ENCODE measurements at places on chromosomes 5 and 9.

- no peak for DNase-seq
Observed at GRCh38 chr5:73022471-73023169, 66.8 kb downstream of the FCHO2 start.

GRCh38 chr9:131284856-131285255, 4.7 kb upstream of the PLPP7 start:
- DNase-seq: no peak

GRCh38 chr9:38343552-38343951, 49.0 kb upstream of the ALDH1B1 start:
- DNase-seq: no peak

DNA sequence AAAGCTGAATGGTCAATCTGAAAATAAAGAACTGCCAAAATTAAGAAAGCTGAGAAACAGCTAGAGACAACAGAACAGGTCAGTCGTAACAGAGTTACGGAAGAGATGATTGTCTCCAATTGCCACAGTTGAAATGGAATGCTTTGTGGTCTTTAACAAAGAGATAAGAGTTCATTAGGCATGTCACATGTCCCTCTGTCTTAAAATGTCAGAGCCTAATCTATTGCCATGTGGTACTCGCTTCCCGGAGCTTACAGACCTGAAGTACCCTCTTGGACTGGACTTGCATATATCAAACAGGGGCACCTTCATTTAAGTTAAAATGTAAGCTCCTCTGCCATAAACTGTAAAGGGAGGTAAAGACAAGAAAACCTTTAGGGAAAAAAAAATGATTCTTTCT, 19.7 kb downstream of the TTC39B start:
- peak; percentile 74 for DNase-seq

GRCh38 chr9:93028448-93029006, 30.0 kb upstream of the SUSD3 start:
- DNase-seq: no peak

DNA sequence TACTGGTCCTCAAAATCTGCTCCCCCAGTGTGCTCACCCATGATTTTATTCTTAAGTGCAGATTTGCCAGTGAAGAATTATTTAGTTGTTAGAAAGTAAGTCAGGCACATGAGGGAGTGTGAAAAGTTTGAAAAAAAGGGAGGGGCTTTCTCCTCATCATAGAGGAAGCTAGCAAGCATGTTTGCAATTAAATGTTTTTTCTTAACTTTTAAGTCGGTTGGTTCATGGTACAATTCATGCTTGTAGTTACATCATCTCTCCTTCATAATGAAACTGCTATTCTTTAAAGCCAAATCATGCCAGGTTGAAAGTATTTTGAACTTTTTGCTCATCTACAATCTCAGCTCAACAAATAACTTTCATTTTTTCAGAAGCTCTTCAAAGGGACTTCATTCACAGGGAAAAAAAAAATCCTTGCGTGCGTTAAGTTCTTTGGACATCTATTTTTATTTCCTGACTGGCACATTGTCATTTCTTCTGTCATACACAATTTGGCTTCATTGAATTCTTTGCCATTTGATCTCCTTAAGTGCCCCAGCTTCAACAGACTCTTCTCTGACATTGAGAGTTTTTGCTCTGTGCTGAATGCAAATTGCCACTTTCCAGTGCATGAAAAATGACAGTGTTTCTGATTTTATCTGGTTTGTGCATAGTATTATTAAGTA, 456.9 kb downstream of the TMEM232 start:
- no peak for DNase-seq

DNA sequence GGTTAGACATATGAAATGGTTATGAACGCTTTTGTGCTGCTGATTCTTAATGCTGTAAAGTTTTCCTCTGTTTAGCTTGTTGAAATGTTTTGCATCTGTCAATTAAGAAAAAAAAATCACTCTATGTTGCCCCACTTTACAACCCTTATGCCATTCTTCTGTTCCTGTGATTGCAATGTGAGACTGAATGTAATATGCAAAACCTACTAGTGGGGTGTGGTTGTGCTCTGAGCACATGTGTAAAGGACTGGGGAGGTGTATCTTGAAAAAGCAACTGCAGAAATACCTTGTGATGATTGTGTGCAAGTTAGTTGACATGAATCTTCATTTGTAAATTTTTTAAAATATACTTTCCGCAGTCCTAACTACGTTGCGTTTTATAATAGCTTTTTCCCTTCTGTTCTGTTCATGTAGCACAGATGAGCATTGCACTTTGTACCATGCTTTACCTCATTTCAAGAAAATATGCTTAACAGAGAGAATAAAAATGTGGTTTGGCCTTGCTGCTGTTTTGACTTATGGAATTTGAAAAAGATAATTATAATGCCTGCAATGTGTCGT, 357.0 kb upstream of the PIK3R1 start:
- no peak for DNase-seq

- DNase-seq: peak; percentile 0
Observed at GRCh38 chr5:130871346-130872086, 293.5 kb downstream of the HINT1 start.

DNA sequence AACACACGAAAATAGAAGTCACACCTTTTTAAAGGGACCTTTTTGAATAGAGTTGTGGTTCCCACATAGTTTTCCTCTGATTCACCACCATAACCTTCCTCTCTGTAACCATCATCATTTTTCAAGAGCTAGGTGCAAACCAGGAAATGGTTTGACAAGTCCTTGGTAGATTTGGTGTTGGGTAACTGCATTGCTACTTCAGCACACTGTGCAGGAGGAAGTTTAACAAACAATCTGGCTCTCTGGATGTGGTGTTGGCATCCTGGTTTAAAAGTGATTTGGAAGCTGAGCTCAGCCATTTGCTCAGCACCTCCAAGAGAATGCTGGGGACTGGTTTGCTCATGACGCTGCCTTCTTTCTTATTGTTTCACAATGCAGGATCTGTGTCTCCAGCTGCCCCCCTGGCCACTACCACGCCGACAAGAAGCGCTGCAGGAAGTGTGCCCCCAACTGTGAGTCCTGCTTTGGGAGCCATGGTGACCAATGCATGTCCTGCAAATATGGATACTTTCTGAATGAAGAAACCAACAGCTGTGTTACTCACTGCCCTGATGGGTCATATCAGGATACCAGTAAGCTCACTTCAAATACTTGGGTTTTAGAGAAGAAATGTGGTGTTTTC, 213.1 kb downstream of the RFK start:
- no peak for DNase-seq

GRCh38 chr9:72041775-72042194, 18.6 kb downstream of the C9orf57 start:
- peak; percentile 82 for DNase-seq

DNA sequence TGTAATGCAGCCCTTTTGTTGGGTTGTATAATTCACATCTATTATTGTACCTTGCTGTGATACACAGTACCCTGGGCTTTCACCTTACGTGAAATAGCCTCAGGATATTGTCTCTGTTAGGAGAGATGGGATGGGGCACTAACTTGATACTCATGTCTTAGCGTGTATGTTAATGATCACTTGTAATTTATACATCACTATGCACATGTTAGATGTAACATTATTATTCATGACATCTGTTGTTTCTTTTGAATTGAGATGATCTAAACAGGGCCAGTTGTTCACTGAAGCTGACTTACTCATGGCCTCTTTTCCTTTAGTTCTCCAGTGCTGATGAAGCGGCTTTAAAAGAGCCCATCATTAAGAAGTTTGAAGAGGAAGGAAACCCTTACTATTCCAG, 65.2 kb downstream of the MCCC2 start:
- no peak for DNase-seq

DNA sequence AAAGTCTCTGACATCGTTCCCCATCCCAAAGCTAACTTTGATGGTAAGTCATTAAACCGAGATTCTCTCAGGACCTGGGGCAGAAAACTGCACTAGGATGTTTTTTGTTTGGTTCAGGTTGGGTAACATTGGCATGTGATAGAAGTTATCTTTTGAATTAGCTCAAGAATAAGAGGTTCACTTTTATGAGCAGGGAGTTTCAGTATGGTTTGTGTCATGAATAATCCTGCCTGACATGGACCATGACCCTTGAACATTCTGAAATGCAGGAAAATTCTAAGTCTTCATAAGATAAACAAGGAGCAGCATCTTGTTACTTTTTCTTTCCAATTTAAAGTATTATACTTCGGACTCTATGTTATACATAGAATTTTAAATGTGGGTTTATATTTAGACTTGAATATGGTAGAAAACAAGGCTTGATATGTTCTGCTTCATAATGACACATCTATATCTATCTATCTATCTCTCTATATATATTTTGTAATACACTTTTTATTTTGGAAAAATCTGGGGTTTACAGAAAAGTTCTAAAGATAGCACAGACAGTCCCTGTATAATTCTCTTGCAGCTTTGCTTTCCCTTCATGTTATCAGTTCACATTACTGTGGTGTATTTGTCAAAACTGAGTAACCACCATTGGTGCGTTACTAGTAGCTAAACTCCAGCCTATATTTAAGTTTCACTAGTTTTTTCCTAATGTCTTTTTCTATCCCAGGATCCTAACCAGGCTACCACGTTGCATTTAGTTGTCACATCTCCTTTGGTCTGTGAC, 102.7 kb upstream of the TAF11L2 start:
- DNase-seq: no peak

GRCh38 chr9:135614821-135615665, 24.3 kb downstream of the GLT6D1 start:
- DNase-seq: no peak

- no peak for DNase-seq
Observed at GRCh38 chr9:126975327-126976220, 61.0 kb downstream of the RALGPS1 start.

DNA sequence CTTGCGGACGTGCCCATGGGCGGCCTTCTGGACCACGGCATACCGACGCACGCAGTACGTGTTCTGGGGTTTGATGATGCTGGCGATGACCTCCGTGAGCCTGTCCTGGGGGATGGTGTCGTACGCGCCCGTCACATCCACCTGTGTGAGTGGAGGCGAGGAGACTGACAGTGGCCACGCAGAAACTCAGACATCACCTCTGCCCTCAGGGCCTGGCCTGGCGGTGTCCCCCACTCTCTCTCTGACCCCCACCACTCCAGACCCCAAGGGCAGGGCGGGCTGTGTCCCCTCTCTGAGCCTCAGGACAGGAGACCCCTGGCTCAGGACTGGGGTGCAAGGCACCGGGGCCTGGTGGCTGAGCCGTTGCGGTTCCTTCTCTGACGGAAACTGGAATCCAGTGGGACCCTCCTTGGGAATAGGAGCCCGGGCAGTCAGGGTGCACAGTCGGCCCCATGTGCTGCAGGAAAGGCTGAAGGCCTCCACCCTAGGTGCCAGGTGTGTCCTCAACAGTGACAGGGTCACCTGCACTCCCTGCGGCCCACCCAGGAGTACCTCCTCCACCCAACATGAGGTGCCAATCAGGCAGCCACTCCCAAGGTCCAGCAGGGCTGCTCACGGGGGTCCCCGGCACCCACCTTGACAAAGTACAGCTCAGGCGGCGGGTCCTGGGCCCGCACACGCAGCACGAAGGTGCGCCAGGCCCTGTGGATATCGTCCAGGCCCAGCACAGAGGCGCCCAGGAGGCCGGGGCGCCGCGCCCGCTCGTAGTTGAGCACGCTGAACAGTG, 16.0 kb downstream of the TERT start:
- DNase-seq: no peak

- DNase-seq: no peak
Observed at GRCh38 chr9:107983181-107983603, 493.6 kb upstream of the KLF4 start.

DNA sequence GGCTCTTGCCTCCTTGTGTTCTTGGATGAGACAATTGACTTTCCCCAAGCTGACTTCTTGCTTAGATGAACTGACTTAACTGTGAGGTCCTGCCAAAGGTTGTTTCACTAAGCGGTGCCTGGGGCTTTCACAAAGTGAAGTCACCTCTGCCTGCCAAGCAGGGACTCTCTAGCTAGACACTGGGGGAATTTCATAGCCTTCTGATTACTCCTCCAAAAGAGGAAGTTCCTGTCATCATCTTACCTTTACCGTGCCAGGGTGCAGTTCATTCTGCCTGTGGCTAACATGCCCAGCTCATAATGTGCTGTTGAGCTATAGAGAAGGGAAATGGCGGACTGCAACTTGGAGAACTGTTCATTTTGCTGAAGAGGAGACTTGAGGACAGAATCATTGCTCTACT, 472.0 kb upstream of the WWC1 start:
- no peak for DNase-seq

DNA sequence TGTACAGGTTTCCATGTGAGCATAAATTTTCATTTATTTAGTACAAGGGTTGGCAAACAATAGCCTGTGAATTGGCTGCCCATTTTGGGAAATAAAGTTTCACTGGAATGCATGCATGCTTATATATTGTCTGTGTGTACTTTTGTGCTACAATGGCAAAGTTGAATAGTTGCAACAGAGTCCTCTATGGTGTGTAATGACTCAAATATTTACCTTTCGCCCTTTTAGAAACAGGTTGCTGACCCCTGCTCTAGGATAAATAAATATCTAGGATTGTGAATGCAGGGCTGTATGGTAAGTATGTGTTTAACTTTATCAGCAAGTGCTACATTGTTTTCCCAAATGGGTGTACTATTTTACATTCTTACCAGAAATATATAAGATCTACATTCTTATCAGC, 47.2 kb downstream of the XRCC4 start:
- DNase-seq: no peak

GRCh38 chr9:96004379-96004778, 128.9 kb downstream of the ERCC6L2 start:
- DNase-seq: no peak

GRCh38 chr5:136194576-136194975, 1.6 kb upstream of the SMIM32 start:
- no peak for DNase-seq

- no peak for DNase-seq
Observed at GRCh38 chr9:107870221-107870620, 380.7 kb upstream of the KLF4 start.

DNA sequence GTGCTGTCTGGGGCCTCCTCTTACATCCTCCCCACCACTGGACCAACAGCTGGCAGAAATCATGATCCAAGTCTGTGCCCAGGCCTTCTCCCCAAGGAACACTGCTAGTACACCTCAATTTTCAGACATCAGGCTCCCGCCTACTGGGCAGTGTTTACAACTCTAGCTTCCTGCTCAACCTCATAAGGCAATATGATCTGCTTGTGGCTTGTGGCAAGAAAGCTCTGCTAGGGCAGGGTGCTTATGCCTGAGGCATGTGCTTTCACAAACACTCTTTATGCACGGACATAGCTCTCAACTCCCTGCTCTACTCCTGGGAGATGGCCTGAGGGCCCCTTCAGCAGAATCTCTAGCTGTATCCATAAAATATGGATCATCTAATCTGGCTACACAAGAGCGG, 32.5 kb downstream of the SH3TC2 start:
- no peak for DNase-seq

DNA sequence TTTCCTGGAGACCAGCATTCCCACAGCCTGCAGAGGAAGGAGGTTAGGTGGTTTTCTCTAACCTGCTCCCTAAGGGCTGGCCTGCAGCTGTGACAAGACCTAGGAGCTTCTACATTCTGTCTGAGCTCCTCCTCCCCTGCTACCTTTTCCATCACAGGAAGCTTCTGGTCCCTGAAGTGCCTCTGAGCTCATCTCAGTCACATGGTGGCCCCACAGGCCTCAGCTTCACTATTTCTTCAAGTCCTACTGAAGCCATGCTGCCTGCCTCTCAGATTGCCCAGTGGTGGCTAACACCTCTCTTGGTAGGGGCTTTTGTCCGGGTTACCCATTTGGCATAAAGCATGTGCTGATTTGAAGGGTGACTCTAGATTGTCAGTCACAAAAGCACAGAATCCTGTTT, 259.4 kb downstream of the CRB2 start:
- DNase-seq: no peak

- no peak for DNase-seq
Observed at GRCh38 chr5:131413605-131414559, 150.0 kb downstream of the CDC42SE2 start.

- DNase-seq: no peak
Observed at GRCh38 chr5:41722359-41722950, 147.8 kb downstream of the OXCT1 start.

GRCh38 chr9:110641293-110641692, 27.3 kb upstream of the MUSK start:
- DNase-seq: no peak
